ENCODE measurements at places on chromosomes 16 and 17.
A peak's percentile ranks its signal among the peaks of the same experiment; 100 is the strongest.

DNA sequence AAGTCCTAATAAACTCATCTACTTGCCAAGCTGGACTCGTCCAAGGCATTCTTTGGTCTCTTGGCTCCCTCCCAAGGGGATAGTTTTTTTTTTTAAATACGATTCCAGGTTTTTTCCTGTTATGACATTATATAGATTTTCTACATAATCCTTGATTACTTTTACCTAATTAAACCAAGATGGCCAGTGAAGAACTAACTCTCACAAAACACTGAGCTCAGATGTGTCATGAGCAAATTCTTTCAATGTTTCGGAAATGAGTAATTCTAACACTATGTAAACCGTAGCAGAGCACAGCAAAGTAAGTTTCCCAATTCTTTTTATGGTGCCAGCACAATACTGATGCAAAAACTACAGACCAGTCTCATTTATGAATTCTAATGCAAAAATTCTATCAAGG is 1.8 kb downstream of the ZNF23 start:
- no peak for DNase-seq

GRCh38 chr17:68531252-68531651 is 19.0 kb downstream of the PRKAR1A start:
- DNase-seq: no peak

DNA sequence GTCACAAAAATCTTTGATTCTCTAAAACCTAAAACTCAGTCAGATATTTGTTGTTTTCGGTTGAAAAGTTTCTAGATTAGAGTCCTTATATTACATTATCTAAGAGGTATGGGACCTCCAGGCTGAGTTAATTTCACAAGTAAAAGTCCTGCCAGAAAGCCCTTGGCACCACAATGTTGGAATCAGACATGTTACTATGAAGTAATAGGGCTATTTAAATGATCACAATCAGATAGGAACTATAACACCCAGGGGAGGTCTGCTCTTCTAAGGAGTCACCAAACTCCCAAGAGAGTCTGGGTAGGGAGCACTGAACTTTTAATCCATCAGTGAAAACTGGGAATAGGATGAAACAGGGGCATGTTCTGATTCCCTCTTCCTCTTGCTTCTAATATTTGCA is 54.2 kb downstream of the WIPI1 start:
- DNase-seq: no peak

- DNase-seq: peak; percentile 60
Measured at GRCh38 chr16:54285414-54286089, 1.0 kb downstream of the IRX3 start.

DNA sequence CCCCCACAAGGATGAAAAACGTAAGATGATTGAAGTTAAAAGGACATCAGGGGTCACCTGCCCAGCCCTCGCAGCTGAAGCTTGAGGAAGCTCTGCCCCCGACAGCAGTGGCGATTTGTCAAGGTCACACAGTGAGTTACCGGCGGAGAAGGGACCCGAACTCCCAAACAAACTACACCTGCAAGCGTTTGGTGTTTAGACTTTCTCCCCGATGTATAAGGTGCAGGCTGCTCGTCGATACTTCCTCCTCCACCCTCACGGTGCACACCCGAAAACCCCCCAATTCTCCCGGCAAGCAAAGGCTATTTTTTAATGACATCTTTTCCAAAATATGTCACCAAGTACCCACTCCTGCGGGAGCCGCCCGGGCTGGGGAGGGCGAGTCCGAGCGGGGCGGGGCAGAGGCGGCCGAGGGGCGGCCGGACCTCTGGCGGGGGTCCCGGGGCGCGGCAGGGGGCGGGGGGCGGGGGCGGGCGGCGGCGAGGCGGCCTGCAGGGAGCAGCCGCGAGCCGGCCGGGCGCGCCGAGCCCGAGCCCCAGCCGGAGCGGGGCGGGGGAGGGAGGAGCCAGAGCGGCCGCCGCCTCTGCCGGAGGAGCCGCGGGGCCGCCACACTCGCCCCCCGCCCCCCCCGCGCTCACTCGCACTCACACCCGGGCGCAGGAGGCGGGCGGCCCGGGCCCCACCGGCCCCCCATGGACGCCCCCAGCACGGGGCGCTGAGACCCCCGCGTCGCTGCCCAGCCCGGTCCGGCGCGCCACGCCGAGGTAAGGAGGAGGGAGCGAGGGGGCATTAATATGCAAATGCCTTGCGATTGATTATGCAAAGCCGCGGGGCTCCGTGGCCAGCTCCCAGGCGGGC is at the start of gene THRA:
Gene THRA, plus strand, starts transcription at position 637 of the 858 bp plus-strand sequence. CDS start 11,524 bp downstream, outside the sequence.
- no peak for DNase-seq

GRCh38 chr16:52552643-52553042 is 5.7 kb upstream of the TOX3 start:
- no peak for DNase-seq

DNA sequence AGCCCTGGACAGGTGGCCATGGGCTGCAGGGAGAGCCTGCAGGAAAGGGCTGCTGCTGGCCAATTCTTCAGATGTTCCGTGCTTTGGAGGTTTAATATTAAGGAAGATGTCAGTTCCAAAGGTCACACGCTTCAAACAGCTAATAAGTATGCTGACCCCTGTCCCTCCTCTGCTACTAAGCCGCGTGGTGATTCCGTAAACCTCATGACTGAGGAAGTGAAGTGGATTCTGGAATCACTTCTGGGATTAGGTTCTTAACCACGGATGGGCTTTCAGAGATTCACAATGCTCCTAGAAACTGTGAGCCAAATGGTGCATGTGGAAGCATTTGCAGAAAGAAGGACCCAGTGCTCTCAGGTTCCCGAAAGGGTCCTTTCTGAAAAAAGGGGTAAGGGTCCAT is 28.5 kb upstream of the ERN1 start:
- DNase-seq: no peak

DNA sequence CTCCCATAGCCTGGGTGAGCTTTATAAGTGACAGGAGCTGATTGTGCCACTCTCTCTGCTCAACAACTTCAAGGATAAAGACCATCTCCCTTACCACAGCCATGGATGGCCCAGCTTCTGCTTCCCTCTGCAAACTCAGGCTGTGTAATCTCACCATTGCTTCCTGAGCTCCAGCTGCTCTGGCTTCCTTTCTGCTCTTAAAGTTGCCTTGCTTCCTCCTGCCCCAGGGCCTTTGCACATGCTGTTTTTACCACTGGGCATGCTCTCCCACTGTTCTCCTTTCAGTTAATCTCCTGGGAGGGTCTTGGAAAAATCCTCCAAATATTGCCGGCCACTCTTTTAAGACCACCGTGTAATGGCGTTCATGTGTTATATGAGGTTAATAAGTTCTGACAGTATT is 265.1 kb upstream of the C16orf82 start:
- DNase-seq: no peak

DNA sequence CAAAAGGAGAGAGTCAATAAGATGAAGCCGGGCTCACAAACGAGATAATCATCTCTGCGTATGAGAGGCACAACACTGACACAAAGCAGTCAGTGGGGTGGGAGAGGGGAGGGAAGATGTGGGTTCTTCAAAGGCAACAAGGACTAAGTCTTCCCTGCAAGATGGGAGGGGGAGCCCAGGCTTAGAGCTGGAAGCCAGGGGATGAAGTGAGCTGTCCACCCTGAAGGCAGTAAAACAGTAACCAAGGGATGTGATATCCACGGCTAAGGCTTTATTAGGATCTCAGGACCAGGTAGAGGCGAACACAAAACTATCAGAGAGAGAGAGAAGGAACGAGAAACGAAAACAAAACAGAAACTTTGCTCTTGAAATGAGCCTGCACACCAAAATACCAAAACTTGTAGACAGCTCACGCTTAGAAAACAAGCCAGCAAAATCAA is 115.9 kb downstream of the DYNLRB2 start:
- DNase-seq: no peak

DNA sequence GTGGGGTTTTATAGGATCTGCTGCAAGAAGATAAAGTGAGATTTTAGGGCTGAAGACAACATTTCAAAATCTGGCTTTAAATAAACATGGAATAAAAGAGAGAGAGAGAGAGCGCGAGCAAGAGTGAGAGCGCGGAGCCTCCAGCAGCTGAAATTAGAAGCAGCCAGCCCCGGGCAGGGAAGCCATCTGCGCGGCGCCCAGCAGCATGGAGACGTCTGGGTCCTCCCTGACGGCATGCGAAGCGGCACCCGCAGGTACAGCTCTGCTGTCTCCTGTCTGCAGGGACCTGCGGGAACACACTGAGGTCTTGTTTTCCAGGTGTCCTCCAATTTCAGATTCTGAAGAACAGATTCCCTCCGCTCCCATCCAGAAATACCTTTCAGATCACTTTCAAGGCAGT is 7.9 kb upstream of the BAIAP2 start:
- DNase-seq: no peak
